ENCODE measurements at places on chromosomes 1 and 21.

- DNase-seq, result no peak
Measured at GRCh38 chr1:67619080-67619479, 65.9 kb upstream of the GADD45A start.

DNA sequence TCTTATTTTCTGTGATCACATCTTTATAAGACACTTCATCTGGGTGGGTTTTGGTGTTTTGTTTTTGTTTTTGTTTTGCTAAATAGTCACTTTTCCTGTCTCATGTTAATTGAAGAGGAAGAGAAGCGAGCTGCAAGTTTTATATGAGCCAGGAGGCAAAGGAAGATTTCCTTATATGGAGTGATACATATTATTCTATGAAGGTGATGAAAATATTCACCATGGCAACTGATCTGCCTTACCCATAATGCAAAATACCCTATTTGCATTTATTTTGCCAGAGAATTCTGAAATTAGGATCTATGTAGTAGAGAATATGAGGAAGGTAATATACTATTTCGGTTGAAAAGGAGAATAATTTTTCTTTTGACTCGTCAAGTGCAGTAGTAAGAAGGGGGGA is 13.9 kb downstream of the CXADR start:
- DNase-seq, result no peak

GRCh38 chr1:221921936-221922335 is 180.0 kb upstream of the DUSP10 start:
- DNase-seq, result no peak

DNA sequence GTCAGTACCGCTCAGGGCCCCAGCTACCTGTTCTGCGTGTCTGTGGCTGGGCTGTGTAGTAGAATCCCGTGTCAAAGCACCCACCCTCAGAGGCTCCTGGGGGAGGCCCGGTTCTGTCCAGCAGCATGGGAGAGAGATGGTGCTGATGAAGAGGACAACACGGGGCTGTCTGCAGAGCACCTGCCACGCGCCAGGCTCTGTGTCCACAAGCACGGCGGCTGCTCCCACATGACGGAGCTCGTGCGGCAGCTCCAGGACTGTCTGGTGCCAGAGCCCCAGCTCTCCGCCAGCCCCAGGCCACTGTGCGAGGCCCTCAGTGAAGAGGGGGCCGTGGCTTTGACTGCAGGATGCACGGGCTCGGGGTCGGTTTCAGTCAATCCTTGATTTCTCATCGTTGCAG is 42.0 kb upstream of the TSPEAR start:
- no peak for DNase-seq

DNA sequence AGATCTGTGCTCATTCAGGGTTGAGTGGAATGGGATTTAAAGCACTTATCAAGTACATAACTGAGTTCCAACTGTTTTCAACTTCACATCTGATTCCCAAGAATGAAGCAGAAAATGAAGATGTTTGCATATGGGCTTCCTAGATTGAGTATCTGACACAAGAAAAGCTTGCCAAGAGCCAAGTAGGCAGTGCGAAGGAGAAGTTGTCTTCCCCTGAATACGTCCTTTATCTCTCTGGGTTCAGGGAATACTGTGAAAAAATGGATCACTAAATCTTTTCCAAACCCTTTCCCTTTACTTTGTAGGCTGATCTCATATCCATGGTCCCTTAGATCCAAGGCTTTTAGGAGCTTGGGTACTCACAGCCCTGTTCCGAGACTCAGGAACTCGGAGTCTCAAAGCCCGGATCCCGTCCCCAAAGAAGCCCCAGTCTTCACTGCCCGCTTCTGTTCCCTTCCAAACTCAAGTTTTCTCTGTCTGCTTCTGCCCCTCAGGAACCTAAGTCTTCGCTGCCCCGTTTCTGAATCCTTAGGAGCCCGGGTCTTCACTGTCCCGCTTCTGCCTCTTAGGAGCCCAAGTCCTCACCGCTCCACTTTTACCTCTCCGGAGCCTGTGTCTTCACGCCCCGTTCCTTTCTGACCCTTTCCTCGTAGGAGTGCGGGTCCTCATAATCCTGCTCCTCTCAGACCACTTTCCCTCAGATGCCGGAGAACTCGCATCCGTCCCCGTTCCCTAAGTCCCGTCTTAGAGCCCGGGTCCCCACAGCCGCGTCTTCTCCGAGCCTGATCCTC is 616 bp downstream of the TAF12 start:
- DNase-seq, result no peak

DNA sequence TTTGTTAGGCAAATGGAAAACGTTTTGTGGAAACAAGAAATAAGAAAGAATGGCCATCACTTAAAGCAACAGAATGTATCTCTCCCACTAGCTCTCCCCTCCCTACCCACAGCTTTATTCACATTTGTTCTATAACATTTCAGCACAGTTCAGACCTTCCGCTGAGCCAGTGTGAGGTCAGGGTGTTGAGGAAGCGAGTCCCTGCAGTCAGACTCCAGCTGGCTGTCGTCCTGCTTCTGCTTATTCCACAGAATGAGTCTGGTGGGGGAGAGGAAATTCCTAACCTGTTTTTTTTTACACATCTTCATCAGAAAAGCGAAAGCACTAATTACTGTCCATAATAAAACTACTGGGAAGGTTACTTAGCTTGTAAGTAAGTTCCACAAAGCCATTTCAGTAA is 39.0 kb downstream of the MRPL39 start:
- DNase-seq, result no peak

GRCh38 chr1:225554216-225554812 is 98.6 kb downstream of the ENAH start:
- DNase-seq, result no peak

DNA sequence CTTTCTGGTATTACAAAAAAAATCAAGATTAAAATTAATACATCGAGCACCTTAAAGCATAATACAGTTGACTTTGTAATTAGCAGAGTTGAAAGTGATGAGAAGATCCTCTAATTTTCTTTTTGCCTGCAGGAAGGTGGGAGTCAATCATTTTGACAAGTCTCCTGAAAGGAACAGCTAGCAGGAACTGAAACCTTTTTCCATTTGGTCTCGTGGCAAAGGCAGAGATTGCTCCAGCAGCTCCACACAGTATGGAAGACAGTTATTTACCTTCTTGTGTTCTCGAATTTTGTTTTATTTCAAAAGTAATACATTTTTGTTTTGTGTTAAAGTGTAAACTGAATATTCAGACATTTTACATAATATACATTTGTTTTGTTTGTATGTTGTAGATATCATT is 7.7 kb downstream of the S100PBP start:
- no peak for DNase-seq

GRCh38 chr1:232130815-232131480 is 499.0 kb downstream of the SIPA1L2 start:
- no peak for DNase-seq

DNA sequence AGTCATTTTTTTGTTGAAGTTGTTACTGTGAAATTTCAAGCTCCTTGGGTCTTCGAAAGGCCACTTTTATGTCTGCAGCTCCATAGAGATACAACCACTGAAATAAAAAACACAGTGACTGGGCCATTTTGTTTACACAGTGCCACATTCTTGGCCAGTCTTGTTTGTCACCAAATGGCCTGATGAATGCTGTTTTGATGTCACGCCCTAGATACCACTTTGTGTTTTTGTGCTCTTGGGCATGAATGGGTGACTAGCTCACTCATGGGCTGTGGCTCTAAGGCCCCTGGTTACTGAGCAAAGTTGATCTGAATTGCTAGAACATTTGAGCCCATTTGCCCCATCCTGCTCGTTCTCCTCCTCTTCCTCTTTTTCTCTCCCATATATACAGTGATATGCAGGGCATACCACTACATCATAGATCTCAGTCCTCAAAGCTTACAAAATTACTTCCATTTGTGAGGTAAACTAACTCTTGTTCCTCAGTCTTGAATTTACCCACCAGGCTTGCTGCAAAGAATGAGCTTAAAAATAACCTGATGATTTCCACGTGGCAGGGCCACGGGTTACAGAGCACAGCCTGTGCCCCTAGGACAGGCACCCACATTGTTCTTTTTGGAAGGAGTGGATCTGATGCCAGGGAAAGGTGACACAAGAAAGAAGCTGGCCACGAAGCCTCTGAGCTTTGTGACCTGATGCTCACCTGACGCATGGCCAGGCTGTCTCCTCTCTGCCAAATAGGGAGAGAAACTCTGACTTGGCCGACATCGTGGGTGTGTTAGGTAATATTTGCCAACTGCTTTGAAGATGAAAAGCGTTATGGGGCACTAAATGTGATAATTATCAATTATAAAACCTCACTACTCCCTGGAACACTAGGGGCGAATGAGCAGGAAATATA is 92.4 kb downstream of the RUNX1 start:
- no peak for DNase-seq

GRCh38 chr21:45972716-45973474 is 8.7 kb upstream of the COL6A1 start:
- DNase-seq, result no peak

DNA sequence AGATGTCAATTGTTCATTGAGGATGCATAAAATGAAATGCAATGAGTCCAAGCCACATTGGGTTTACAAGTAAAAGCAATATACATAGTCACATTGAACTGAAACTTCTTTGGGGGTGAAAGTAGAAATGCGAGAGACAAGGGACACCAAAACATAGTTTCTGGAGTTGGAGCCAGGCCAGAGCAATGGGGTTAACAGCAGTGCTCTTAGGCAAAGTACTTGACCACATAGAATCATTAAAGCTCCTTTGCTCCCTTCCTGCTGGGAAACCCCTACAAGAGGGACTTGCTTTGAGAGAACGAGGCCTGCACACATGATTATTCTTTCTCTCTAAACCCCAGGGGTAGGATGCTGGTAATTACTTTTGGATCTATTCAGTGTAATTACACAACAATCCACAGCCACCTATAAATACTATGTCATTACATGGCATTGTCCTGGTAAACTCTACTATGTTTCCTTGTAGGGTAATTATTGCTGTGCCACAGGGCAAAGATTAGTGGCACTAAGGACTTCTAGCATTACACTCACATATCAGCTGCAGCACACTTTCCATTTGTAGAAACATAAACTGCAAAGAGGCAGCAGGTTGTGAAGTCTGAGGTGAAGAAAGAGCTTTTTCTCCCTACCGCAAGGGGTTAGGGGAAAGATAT is 421.6 kb upstream of the PBX1 start:
- no peak for DNase-seq

GRCh38 chr1:49971088-49971487 is 52.7 kb downstream of the AGBL4 start:
- DNase-seq, result no peak

DNA sequence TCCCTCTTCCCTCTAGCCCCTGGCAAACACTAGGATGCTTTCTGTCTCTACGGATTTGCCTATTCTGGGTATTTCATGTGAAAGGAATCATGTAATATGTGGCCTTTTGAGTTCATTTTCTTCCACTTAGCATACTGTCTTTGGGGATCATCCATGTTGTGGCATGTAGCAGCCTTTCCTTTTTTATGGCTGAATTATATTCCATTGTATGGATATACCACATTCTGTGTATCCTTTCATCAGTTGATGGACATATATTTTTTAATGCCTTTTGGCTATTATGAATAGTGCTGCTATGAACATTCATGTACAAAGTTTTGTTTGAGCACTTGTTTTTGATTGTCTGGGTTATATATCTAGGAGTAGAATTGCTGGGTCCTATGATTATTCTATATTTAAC is 258.4 kb upstream of the CSF3R start:
- no peak for DNase-seq

GRCh38 chr1:25428475-25429166 is 2.1 kb upstream of the MACO1 start:
- DNase-seq, result no peak

DNA sequence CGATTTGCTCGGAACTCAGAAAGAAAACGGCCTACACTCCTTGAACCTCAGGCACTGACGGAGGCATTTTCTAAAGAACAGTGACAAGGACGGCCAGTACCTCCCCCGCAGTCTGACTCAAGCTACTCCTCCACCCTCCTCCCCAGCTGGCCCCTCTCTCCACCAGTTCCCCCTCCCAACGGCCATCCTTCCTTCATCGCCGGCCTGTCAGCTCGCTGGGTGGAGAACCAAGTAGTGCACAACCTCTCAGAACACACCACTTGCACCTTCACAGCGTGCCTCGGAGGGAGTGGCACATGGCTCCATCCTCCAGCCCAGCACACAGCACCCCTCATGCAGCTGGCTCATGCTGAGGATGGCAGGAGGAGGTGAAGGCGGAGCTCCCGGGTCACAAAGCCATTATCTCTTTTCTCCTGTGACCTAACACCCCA is 58.8 kb downstream of the TOR1AIP2 start:
- no peak for DNase-seq

DNA sequence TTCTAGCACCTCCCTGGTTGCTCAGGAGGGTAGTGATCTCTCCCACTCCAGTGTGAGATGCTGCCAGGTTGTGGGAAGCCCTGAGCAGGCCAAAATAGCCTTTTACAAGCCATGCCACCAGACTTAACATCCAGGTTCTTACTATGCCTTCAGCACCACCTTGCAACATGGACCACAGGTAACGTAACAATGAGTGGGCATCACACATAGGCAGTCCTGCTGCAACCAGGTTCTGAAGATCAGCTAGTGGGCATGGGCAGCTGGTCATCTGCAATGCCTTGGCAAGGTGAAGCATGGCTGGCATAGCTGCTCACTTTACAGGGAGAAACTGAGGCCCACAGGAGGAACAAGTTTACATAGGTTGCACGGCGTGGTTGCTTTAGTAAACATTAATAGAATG is 40.7 kb downstream of the DHCR24 start:
- no peak for DNase-seq

DNA sequence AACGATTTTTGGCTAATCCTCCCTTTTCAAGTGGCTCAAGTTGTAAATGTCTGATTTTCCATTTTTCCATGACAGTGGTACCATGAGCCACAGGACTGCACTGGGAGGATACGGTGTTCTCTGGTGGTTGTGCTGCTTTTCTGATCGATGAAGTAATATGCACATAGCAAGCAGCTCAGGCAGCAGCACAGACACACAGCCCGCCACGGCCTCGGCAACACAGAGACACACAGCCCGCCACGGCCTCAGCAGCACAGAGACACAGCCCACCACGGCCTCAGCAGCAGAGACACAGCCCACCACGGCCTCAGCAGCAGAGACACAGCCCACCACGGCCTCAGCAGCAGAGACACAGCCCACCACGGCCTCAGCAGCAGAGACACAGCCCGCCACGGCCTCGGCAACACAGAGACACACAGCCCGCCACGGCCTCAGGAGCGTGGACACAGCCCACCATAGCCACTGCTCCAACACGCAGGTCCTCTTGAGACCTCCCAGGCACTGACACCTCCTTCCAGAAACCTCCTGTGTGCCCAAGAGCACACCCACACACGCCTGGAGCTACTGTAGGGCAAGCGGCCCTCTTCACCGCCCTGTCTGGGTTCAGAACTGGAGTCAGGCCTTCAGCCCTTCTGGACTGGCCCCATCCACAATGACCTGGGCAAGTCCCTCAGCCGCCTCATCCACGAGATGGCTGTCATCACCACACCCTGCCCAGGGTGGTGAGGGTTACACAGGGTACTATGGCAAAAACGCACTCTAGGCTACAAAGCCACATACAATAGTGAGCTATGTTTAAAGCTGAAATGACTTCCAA is 10.4 kb downstream of the PTTG1IP start:
- DNase-seq, result no peak

- no peak for DNase-seq
Measured at GRCh38 chr1:3217181-3217641, 148.2 kb downstream of the PRDM16 start.

DNA sequence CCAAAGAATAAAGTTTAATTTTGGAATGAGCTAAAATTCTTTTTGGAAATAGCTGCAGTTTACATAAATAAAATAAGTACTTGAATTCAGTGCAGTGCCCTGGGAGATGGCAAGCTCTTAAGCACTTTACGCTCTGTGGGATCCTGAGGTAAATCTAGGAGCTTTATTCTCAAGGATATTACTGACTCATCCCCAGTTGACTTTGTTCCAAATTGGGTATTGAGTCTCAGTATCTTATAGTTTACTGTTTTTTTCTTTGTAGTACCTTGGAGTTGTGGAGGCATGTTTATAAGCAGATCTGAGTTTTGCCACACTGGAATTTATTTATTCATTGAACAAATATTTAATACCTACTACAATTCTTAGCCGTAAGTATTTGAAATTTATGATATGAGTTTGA is 27.4 kb upstream of the HRNR start:
- DNase-seq, result no peak
